ENCODE measurements at places on chromosomes 7 and 10.

DNA sequence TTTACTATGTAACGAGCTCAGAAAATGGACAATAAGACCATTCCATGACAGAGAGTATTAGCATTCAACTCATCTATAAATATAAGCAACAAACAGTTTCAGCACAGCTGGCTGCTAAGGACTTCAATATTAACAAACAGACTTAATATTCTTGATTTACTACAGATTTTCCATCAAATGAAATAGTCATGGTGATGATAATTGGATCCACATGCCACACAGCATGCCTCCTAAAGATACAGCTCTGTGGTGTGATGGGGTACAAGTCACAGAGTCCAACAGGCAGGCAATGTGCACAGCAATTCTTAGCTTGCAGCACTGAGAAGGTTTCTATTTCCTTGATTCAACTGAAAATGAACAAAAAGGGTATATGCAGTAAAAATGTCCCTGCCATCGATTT is 54.0 kb downstream of the DOCK4 start:
- DNase-seq: no peak

DNA sequence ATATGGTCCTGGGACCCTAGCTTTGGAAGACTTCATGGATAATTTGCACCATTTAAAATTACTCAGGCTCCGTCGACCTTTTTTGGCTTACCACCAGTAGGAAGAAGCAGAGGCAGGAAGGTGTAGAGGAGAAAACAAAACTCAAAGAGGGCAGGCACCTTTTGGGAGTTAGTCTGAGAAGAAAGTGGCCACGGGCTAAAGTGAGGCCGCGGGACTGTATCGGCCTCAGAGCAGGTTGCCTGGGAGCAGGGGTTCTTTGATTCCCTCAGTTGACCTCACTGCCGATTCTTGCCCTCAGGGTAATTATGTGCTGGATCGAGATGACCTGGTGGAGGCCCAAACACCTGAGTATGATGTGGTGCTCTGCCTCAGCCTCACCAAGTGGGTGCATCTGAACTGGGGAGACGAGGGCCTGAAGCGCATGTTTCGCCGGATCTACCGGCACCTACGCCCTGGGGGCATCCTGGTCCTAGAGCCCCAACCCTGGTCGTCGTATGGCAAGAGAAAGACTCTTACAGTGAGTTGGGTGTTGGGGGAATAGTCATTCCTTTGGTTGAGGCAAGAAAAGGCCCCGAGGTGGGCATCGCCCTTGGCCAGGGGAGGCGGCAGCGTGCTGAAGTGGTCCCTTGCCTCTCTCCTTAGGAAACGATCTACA is 3.1 kb downstream of the MEPCE start:
- no peak for DNase-seq

DNA sequence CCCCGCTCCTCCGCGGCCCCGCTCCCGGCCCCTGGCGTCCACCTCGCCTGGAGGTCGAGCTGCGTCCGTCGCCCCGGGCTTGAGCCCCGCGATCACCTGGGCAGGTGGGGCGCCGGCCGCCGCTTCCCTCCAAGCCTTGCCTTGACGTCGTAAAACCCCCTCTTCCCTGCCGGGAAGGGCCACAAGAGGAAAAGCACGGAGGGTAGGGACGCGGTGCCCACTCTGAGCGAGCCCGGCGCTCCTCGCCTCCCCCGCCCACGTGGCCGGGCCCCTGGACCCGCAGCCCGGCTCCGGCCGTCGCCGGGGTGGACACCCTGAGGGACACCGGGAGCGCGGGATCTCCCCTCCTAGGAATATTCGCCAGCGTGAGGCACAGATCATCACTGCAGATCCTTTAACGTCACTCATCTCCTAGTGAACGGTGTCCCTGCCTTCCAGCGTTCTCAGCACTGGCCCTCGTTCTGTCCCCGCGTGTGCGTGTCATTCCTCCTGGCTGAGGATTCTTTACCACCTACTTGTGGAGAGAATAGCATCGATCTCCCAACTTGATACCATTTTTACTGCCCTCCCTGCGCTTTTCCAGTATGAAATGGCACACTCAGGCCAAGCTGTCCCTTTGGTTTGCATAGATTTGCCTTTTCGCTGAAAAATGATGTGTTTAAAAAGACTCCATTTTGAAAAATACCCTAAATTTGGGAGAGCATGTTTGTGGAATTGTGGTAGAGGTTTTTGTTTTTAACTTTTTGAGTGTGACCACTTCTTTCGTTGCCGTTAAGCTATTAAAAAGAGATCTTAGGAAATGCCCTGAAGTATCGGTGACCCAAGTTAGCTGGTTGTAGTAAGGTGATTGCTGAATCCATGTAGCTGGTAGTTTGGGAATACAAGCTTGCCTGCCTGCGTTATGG is 649 bp downstream of the ACTR3B start:
- peak; percentile 20 for DNase-seq

- DNase-seq: no peak
Measured at GRCh38 chr7:28800150-28800549, 158.0 kb downstream of the TRIL start.

DNA sequence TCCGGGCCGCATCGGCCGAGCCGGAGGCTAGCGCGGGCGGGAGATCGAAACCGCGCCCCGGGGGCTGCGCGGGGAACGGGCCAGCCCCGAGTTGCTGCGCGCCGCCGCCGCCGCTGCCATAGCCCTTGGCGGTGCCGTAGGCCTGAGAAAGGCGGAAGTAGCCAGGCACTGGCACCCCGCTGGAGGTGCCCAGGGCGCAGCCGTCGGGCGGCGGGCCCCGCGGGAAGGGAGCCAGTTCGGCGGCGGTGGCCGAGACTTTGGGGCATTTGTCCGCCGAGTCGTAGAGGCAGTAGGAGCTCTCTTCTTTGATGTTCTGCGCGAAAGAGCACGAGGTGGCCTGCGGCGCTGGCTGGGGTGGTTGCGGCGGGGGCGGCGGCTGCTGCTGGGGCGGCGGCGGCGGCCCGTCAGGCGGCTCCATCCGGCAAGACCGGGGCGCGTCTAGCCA is 587 bp downstream of the HOXA10 start:
- DNase-seq: no peak

GRCh38 chr10:8050556-8051108 is 3.9 kb upstream of the GATA3 start:
- no peak for DNase-seq

- DNase-seq: no peak
Measured at GRCh38 chr10:8975535-8975934, 921.0 kb downstream of the GATA3 start.

- no peak for DNase-seq
Measured at GRCh38 chr10:100567249-100567648, 31.5 kb downstream of the HIF1AN start.

GRCh38 chr7:22629056-22629455 is 97.9 kb upstream of the IL6 start:
- no peak for DNase-seq

DNA sequence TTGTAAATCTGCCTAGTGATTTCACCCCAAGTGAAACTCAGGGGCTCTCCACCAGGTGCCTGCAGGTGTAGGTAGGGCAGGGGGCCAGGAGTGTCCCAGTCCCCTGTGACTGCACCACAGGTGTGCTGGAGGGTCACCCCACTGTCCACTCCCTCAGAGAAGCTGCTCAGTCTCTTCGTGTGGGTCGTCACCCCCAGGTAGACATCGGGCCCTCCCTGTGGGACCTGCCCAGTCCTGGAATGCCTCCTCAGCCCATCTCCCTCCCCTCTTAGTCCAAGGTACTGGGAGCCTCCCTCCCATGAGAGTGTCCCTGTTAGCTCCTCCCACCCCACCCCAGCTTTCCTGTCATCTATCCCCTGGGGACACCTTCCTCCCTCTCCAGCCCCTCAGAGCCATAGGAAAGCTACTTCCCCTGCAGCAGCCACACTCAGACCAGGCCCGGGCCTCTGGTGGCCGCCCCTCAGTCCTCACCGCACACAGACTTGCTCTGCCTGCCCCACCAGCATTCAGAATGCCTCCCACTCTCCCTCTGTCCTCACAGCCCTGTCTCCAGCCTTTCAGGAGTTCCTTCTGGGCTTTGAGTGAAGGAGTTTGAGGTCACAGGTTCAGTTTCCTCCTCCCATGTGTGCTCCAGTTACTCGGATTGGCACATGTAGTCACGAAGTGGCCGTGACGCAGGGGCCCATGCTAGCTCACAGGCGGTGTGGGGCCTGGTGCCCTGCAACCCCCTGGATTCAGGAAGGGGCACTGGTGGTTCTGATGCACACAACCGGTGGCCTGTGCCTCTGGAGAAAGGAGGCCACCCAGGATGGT is 5.1 kb downstream of the ALOX5 start:
- DNase-seq: no peak

- no peak for DNase-seq
Measured at GRCh38 chr7:45295222-45295621, 137.6 kb downstream of the RAMP3 start.

- peak; percentile 51 for DNase-seq
Measured at GRCh38 chr7:32506266-32507054, 11.2 kb downstream of the AVL9 start.

GRCh38 chr7:129258649-129259389 is 34.0 kb downstream of the AHCYL2 start:
- no peak for DNase-seq

GRCh38 chr10:74103560-74104258 is 46.9 kb downstream of the AP3M1 start:
- DNase-seq: peak; percentile 40

DNA sequence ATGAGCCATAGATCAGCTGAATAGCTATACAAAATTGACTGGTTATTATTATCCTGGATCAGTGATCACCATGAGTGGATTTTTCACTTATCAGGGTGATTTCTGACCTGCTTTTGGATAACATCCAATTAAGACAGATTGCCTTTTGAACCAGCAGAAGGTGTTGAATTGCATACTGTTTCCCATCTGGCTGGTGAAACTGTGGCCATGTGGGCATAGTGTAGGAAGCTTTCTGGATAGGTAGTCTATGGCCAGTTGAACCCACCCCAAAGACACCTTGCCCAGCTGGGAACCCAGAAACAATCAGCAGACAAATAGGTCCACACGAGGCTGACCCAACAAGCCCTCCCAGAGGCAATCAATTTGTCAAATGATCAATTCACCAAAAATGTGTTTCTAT is 29.3 kb downstream of the DNAJC12 start:
- no peak for DNase-seq

- DNase-seq: no peak
Measured at GRCh38 chr7:17247357-17247756, 51.1 kb upstream of the AHR start.

GRCh38 chr7:2019711-2020511 is 212.8 kb downstream of the MAD1L1 start:
- peak; percentile 71 for DNase-seq

DNA sequence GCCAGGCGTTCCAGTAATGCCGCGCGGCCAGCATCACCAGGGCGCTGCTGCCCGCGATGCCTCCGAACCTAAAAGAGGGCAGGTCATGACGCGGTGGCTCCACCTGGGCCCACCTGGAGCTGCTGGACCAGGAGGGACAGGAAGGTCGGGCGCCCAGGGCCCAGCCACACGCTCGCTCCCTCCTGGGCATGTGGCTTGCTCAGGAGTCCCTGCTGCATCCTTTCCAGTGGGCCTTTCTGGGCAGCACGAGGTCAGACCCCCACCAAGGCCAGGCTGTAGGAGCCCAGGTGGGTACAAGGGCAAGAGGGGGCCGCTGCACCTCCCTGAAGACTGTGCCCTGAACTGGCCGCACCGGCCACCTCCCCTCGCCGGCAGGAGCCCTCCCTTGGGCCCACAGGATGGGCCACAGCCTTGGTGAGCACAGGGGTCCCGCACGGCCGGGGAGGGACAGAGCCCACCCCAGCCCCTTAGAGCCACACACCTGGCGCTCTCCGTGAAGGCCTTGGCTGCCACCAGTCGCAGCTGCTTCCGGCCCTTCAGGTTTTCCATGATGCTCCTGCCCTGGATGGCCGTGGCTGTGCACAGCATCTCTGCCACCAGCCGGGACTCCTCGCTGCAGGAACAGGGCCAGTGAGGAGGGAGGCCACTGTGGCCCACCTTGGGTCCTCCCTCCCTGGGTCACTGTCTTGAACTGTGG is 43.2 kb downstream of the CFAP46 start:
- DNase-seq: no peak

GRCh38 chr7:5472432-5473315 is 49.0 kb upstream of the TNRC18 start:
- DNase-seq: no peak

GRCh38 chr10:82543631-82544030 is 668.6 kb downstream of the NRG3 start:
- no peak for DNase-seq

DNA sequence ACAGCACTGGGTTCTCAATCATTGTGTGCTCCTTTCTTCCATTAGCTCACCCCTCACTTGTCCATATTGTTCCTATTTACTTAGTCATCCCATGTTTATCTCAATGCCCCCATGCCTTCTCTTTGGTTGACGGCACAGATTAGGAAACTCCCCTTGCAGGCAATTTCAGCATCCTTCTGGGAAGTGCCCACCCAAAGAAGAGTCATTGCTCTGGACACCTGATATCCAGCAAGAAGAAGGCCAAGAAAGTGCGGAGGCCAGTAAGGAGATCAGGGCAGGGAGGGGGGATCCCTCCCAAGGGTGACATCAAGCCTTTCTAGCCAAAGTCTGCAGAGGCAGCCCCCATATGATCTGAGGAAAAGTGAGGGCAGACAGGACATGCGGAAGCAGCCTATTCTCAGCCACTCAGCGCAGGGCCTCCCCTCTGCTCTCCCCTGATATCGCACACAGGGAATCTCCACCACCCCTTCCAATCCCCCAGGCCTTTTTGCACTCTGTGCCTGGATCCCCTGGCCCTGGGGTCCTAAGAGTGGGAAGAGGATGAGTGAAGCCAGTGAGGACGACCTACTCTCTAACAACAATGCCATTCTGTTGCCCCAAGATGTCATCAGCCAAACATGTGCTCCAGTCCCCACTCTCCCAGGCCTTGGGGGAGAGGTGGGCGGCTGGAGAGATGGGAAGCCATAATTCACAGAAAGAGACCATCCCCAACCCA is 1.8 kb downstream of the TRPV6 start:
- no peak for DNase-seq

- no peak for DNase-seq
Measured at GRCh38 chr10:113665806-113666354, 2.0 kb upstream of the NRAP start.

DNA sequence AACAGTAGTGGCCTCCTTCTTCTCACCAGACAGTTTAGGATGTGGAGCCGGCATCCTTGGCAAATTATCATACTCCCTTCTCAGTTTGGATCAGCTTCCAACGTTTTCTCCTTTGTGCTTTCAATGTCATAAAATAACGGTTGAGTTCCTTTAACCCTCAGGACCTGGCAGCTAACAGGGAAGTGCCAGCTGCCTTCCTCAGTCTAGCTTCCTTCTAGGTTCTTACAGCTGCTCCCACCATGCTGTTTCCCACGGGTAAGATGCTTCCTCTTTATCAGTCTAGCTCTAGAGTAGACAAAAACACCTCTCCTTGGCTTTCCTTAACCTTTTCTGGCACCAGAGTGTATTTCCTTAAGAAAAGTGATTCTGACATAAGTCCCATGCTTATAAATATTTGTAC is 33.2 kb downstream of the BLVRA start:
- DNase-seq: no peak

All from hematopoietic multipotent progenitor cell treated with erythropoietin and hydrocortisone succinate and interleukin-3 and kit ligand, for 15 days (in vitro differentiated cells).